NCI-H1092 (cell line): ENCODE measurements at places on chromosomes 3 and 15.

DNA sequence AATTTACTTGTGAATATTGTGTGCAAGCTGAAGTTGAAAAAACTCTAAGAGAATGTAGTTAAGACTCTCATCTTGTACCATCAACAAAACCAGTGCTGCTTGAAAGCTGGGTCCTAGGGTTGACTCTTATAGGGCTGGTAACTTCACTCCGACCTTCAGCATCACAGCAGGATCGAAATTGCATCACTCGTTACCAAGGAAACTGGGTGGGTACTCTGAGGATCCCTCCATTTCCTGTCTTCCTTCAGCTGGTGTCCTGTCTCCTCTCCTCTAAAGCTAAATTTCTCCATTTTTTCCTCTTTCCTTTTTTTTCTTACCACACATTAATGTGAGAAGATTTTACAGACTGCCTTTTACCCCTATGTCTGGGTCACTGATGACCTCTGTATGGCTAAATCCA lies 3.0 kb upstream of the APH1B start:
- DNase-seq = no peak

DNA sequence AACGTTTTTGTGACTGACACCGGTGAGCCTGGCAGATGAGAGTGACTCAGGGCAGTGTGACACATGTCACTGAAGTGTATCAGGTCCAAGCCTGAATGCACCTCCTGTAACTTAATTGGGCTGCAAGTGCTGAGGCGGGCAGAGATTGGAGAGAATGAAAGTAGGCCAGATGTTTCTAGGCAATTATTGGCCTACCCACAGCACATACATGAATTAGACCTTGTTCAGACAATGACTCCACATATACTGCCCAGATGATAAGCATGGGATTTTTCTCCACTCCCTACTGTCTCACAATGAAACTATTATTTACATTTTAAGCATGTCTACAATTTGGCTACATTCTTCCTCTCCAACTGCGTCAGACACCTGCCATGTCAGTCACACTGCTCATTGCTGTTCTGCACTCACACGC lies 187.3 kb upstream of the ZNF385D start:
- DNase-seq = no peak

GRCh38 chr3:15055019-15055557 lies 10.0 kb downstream of the MRPS25 start:
- no peak for DNase-seq

GRCh38 chr3:178767581-178767980 lies 231.3 kb downstream of the KCNMB2 start:
- DNase-seq = no peak

DNA sequence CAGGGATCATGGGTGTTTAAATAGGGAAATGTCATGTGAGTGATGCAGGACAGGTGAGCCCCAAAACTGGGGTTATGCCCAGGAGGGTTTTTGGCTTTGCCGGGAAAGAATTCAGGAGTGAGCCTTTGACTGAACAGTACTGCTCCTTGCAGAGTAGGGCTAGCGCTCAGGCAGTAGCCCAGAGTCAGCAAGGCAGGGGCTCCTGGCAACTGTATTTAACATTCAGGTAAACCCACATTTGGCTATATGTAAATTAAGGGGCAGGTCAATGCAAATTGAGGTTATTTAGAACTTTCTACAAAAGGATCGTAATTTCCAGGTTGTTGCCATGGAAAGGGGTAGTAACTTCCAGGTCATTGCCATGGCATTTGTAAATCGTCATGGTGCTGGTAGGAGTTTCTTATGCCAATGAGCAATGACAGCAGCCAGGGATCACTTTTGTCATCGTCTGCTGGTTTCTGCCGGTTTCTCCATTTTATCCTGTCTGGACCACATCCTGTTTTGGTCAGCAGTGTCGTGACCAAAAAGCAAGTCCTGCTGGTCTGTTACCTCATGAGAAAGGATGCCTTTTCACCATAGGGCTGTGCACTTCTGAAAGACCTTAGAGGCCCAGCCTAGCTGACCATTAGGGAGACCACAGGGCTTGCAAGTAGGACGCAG lies 24.3 kb downstream of the MTHFS start:
- no peak for DNase-seq

DNA sequence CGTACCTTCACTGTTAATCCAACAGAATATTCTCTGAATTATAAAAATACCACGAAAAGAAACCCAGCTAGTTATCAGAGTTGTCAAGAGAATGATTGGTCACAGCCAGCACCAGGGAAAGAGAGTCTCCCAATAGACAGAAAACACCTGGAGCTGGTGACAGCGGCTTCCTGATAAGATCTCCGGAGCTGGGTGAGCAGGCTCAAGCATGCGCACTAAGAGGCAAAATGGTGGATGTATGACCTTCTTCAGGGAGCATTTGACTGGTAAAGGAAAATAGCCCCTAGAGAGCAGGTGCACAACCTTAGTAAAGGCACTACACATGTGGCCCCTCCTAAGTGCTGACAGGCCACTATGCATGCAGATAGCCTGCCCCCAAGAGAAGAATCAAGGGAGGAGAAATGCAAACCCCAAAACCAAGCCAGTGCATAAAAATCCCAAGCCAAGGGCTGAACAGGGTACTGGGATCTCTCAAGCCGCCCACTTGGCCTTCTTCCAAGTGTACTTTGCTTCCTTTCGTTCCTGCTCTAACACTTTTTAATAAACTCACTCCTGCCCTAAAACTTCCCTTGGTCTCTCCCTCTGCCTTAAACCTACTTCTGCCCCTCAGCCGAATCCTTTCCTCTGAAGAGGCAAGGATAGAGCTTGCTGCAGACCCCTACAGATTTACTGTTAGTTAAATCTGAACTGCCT lies 93.2 kb downstream of the UACA start:
- DNase-seq = no peak

DNA sequence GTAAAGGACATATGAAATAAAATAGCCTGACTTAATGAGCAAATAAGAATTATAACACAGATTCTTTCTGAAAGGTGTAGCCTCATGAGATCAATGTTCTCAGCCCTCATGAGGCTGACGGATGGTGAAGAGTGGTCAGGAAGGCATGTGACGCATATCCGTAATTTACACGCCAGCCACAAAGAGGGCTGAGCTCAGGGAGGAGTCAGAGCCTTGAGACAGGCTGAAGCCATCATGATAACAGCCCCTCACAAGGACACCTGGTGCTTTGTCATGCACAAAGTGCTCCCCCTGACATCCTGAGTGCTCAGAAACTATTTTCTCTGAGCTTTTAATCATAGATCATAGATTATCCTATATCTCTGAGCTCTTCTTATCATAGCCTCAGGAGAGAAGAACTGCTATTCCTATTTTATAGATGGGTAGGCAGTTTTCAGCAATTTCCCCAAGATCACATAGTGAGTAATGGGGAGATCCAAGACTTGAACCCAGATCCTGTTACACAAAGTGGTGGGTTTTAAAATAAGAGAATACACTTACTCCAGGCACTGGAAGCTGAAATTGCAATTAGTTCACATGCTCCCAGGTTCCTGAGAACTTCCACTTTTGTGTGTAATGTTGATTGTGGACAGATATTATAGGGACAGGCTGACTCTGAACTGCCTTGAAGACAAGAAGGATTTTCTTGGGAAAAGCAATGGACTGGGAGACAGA lies 267.1 kb downstream of the RPLP1 start:
- no peak for DNase-seq

- DNase-seq = no peak
These were observed 259.5 kb downstream of the THRB start for GRCh38 chr3:24235121-24235520.

GRCh38 chr3:43317461-43318316 lies 31.3 kb downstream of the SNRK start:
- DNase-seq = no peak

DNA sequence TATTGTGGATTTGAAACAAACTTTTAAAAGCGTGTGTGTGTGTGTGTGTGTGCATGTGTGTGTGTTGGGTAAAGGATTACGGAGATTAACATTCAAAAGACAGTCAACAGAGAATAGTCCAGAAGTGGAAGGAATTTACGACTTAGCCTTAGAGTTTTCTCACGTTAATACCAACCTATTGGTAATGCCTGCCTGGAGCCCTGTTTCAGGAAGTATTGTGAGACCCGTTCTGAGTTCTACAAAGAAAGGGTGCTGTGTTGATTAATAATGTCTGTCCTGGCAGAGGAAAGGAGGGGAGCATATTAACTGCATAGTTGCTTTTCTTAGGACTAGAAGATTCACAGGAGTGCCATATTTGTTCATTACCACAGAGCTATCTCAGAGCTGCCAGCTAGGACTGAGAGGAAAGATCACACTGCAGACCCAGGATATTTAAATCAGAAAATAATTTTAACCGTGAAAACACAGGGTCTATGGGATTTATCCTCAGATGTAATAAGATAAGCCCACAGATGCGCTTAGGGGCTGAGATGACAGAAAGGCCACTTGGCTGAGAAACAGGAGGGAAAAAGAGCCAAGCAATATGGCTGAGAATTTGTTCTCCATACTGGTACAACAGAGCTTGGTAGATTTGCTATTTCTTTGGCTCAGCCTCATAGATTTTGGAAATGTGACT lies 40.5 kb upstream of the FRMD4B start:
- DNase-seq = no peak

DNA sequence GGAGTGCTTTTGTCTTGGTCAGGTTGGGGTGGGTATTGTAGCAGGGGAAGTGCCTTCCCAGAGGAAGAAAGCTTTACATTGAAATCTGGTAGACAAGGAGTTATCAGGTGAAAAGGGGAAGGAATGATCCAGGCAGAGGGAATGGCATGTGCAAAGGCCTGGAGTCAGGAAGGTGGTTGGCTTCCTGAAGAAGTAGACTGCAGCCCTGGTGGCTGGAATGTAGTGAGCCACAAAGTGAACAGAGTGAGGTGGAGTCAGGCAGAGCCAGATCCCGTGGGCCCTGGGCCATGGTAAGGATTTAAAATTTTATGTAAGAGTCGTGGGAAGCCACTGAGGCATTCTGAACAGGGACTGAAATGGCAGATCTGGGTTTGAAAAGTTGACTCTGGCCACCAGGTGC lies 58.3 kb downstream of the RAB11A start:
- DNase-seq = no peak

DNA sequence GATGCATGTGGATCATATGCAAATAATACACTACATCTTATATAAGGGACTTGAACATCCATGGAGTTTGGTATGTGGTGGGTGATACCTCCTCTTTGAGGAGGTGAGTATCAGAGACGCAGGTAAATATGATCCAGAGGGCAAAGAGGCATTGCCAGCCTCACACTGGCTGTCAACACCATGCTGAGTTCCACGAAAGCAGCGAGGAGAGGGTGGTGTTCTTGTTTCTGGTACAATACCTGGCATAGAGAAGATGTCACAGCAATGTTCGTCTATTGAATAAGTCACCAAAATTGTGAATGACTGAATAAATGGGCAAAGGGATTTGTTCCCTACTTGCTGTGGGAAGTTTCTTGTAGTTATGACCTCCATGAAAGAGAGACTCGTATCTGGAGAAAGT lies 182.2 kb downstream of the SNRPN start:
- DNase-seq = no peak

- no peak for DNase-seq
These were observed 272.0 kb upstream of the ATP11B start for GRCh38 chr3:182521339-182521738.
